AG09309 (cell line): ENCODE measurements at places on chromosomes 11 and 22.
A peak's percentile ranks its signal among the peaks of the same experiment; 100 is the strongest.

DNA sequence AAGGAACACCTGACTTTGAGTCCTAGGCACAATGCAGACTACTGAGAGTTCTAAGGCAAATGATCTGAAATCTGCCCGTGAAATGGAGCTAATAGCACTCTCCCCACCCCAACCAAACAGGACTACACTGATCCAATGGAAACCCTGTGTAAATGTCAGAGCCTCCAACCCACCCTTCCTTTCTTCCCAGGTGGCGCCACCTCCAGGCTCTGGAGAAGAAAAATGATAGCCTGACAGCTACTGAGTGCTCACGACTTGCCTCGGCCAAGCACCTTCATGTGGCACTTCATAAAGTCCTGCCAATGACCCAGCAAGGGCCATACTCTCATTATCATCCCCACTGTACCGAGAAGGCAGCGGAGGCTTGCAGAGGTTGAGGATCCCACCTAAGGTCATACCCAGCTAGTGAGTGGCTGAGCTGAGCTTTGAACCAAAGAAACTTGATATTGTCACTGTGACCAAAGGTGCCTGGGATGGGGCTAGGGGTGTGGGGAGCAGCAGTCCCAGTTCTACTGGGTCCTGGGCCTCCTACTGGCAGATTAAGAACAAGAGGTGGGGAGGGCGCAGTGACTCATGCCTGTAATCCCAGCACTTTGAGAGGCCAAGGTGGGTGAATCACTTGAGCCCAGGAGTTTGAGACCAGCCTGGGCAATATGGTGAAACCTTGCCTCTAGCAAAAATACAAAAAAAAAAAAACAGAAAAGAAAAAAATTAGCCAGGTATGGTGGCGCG, 20.5 kb downstream of the TST start:
- no peak for DNase-seq

DNA sequence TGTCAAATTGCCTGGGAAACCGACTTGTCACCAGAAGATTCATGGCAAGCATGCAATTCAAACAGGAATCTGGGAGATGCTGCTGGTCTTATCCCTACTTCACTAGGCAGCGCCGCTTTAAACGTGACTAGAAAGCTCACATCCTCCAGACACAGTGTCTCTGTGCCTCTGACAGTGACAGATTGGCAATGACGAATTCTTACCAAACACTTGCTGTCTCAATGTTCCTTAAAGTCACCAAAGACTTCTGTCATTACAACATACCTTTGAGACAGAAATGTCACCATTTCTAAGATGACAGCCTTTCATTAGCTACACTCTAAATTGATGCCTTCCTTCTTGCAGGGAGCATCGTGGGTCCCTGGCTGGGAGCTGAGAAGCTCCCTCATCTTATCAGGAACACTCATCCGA, 197.8 kb downstream of the CWF19L2 start:
- no peak for DNase-seq

- no peak for DNase-seq
These were observed 46.1 kb downstream of the ALX4 start for GRCh38 chr11:44263738-44264437.

- DNase-seq = no peak
These were observed 4.5 kb upstream of the FGF3 start for GRCh38 chr11:69823641-69824265.

DNA sequence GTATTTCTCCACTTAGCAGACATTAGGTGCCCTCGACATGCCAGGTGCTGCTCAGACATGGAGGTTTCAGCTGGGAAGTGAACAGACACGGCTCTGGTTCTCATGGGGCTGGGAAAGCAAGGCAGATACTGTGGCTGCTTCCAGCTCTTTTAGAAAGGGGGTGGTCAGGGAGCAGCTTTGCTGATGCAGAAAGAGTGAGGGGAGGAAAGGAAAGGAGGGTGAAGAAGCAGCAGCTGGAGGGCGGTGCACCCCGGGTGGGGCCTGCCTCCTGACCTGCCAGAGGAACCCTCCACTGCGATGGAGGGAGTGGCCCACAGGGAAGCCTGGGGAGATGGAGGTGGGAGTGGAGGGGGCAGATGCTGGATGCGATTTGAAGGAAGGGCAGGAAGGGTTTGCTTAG, 76.8 kb downstream of the MORC2 start:
- DNase-seq = no peak

GRCh38 chr11:118174006-118174567, 2.4 kb downstream of the SCN2B start:
- DNase-seq = no peak

GRCh38 chr11:120634706-120635105, 123.2 kb downstream of the GRIK4 start:
- no peak for DNase-seq

- DNase-seq = peak; percentile 24
These were observed 26.2 kb downstream of the SHISA8 start for GRCh38 chr22:41888627-41889200.

- no peak for DNase-seq
These were observed 1.9 kb upstream of the P2RY6 start for GRCh38 chr11:73270016-73270854.

DNA sequence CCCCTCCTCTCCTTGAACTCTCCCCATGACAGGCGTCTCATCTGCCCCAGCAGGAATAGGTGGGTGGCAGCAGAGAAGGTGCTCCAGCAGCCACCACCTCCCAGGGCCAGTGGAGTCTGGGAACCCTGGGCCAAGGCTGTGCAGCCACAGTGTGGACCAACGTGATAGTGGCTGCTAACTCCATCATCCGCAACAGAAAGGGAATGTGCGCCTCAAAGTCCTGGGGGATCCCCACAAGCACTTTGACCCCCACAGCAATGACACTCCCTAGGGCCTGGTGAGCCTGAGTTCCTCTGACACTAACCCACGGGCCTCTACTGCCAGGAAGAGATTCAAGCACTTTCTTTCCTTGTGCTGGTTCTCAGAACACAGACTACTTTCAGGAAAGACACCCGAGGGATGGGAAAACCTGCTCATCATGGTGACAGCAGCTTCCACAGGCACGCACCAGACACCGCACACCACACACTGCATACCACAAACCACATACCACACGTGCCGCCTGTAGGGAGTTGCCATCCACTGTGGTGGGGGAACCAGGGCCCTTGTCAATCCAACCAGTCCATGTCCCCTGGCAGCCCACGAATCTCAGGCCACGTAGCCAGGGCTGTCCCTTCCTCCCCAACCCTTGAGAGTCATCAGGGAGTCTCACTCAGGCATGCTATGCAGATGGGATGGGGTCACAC, 3.4 kb upstream of the SLC25A1 start:
- no peak for DNase-seq

GRCh38 chr11:112161012-112161411, 2.9 kb downstream of the IL18 start:
- DNase-seq = no peak

DNA sequence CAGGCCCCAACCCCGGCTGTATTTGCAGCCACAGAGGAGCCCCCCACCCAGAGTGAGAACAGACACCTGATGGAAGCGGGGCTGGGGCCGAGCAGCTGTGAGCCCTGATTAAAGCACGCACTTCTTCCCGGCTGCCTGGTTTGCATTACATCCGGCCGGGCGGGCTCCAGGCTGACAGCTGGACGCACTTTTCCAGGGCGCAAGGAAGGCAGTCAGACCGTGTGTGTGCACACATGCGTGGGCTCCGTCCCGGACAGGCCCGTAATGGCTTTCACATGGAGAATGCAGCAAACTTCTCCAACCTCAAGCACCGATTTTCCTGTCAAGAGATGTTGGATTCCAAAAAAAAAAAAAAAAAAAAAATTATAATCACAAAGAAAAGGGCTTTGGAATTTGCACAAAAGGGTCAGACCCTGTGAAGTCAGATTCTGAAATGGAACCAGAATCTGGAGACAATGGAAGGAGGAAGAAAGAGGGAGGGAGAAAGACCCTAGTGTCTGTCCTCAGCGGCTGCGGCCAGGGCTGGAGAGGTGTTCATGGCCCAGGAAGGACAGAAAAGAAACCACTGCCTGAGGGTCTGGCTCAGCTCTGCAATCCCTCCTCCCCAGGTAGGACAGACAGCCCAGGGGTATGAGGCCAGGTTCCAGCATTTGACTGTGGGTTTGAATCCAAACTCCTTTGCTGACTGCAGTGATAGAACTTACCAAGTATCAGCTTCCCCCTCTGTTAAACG, 365.5 kb downstream of the MN1 start:
- no peak for DNase-seq

DNA sequence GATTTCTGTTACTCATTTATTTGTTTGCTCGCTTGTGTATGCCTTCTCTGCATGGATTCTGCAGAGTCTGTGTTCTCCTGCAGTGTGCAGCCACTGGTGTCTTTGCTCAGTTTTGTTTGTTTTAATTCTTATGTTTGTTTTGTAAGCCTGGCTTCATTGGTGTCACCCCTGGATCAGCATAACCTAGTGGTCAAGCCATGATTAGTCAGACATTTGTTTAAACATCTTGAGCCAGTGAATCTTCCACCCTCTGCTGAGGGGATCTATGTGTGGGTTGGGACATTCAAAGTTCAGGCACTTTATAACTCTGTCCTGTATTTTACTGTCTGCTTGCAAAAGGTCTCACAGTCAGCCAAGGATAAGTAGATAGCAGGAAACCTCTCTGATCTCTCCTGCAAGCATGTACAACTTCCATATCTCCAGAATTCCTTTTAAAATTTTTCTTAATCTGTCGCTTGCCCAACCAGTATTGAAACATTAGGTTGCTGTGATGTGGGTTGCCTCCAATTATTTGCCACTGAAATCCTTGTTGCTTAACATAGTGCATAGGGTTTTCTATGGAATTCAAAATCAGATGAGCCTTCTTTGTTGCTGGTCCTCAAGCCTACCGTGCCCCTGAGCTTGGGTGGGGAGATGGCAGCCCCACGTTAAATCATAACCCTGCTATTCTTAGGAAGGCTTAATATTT, 86.8 kb downstream of the KCNQ1OT1 start:
- no peak for DNase-seq

DNA sequence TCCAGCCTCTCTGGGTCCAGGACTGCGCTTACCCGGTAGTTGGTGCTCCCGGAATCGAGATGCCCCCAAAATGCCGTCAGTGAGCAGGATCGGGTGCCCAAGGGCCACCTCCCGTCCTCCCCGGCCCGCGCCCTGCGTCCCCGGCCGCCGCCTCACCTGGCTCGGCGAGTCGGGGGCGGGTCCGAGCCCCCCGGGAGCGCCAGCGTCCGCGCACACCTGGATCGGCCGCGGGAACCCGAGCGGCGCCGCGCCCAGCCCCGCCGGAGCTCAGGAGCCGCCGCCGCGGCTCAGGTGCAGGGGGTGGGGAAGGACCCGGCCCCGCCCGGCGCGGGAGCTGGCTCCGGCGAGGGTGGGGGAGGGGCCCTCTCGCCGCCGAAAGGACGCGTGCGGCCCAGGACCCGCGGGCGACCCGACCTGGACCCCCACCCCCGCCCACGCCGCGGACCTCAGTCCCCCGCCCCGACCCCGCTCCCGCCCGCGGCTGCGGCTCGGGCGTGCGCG, at the start of gene SHANK2:
Gene SHANK2 (minus strand): TSS at position 309 of the 501 bp plus-strand sequence. CDS start 105,251 bp downstream, outside the sequence.
- DNase-seq = no peak

DNA sequence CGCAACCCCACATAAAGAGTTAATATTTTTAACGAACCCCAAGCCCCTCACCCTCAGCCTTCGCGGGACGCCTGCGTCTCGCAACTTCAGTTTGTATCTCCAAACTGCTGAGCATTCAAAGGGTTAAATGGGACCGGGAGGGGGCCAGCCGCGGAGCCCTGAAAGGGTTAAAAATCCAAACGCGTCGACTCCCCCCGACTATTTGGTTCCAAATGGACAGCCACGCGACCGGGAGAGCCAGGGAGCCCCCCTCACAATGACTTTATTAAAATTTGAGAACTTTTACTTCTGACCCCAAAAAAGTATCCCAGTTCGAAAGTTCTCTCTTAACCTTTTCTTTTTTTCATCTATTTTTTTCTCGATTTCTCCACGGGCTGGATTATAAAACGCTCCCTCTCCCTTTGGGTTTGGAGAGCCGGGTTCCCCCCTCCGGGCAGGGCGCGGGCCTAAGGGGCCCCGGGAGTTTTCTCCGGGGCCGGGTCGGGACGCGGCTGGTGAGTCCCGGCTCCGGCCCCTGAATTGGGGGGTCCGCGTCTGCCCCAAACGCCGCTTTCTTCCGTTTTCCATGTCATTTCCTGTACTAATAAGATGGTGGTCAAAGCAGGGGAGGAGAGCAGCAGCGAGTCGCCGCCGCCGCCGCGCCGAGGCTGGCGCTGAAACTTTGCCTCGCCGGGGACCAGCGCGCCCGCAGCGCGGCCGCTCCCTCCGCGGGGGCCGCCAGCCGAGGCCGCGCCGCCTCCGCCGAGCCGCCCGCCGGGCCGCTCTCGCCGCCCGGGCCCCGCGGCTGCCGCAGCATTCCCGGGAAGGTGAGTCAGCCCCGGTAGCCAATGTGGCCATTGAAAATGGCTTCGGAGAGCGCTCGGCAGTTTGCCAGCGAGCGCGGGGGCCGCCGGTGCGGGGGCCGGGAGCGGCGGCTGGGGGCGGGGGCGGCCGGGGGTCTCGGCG, at the start of gene PRDM11:
Gene PRDM11 (plus strand): TSS at position 568 of the 945 bp plus-strand sequence. CDS start 35,128 bp downstream, outside the sequence.
- peak; percentile 27 for DNase-seq

DNA sequence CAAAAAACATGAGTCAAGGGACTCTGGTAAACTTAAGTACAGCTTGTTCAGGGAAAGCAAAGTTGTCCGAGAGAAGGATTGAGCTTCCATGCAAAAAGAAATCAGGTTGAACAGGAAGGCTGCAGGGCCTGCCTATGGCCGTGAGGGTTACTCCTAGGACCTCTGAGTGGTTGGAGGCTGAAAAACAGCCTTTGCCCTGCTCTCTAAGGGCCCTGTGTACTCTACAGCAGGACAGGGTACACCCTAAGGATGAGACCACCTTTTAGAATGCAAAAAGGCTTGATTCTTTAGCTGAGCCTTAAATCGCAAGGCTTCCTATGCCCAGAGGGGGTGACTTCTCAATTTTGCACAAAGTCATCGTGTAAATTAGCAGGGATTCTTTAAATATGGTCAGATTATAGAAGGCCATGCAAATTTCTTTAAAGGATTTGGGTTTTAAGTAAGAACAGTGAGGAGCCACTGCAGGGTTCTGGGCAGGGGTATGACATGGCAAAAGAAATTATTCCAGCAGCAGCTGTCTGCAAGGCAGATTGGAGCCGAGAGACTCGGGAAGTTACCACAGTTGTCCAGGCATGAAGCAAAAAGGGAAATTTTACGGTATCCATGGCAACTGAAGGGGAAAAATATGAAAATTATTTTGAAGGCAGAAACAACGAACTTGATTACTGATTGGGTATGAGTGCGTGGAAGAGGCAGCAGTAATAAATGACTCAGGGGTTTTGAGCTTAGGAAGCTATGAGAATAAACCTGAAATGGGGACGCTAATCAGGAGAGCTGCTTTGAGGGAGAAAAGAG, 91.8 kb downstream of the FAM76B start:
- no peak for DNase-seq

GRCh38 chr11:34988294-34989255, 72.2 kb downstream of the PDHX start:
- DNase-seq = no peak

- DNase-seq = no peak
These were observed 85.5 kb downstream of the DGCR2 start for GRCh38 chr22:19036523-19037273.

- DNase-seq = no peak
These were observed 69.1 kb upstream of the ADSL start for GRCh38 chr22:40276996-40277823.
